B cell (primary cell): ENCODE measurements at places on chromosomes 5 and 9. TPM values are rescaled to one million over a fixed set of nuclear protein-coding genes. Genes with fewer than 3 reads are reported as not detected.

TAF11L7 gene
- total RNA-seq: not detected in 2 replicates

DNA sequence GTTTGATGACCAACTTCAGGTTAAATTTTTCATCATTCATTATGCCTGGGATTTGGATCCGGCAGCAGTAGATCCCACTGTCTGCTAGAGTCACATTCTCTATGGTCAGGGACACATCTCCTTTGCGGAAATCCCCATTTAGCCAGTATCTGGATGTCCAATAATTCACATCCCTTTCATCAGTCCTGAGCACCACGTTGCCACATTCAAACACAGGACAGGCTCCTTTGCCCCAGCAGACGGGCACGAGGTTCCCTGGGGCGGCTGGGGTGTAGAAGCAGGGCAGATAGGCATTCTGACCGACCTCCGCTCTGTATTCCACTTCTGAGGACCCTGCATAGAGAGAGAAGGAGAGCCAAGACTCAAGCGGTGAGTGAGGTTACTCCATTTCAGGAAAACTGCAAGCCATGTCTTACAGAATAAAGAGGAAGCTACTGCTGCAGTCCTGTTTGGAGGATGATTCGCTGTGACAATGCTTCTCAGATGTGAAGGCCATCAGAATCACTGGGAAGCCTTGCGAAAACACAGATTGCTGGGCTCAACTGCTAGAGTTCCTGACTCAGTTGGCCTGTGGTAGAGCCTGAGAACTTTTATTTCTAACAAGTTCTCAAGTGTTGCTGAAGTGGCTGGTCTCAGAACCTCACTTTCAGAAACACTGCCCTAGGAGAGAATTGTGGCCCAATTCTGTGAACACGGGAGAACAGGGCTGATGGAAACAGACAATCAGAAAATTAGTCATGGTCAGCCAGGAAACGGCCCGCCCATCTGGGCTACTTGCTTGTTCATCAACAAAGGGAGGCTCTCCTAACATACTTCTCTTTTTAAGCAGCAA is 2.0 kb downstream of the HAVCR2 start:
- DNase-seq: peak; percentile 10

DNA sequence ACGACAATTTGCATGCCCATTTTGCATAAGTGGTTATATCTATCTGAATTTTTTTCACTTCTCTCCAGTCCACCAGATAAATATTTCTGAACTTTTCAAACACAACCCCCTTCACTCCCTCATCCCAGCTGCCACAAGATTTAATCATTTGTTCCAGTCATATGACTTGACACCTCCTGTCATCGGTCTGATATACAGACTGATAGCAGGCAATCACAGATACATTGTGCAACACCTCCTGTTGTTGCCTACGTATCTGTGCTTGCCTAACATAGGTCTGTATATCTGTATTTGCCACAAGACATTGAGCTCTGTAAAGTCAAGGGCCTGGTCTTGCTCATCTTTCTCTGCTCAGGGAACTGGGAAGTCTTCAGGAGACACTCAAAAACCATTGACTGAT is 65.6 kb downstream of the GNA14 start:
- DNase-seq: no peak

DNA sequence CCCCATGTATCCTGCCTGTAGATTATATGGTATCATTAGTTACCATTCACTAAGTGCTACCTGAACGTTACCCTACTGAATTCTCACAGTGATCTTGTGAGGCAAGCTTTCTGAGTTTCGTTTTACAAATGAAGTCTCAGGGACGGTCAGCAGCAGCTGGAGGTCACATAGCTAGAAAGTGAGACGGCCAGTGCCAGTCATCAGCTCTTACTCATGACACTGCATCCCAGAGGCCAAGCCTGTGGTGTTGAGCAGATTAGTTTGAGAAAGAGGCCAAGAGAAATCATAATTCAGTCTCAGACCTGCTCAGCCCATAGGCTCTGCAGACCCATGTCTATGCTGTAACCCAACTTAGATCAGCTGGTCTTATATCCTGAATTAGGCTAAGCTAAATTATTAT is 95.7 kb upstream of the EGFLAM start:
- no peak for DNase-seq

- DNase-seq: no peak
These were observed 206.4 kb downstream of the AOPEP start for GRCh38 chr9:94932652-94933510.

DNA sequence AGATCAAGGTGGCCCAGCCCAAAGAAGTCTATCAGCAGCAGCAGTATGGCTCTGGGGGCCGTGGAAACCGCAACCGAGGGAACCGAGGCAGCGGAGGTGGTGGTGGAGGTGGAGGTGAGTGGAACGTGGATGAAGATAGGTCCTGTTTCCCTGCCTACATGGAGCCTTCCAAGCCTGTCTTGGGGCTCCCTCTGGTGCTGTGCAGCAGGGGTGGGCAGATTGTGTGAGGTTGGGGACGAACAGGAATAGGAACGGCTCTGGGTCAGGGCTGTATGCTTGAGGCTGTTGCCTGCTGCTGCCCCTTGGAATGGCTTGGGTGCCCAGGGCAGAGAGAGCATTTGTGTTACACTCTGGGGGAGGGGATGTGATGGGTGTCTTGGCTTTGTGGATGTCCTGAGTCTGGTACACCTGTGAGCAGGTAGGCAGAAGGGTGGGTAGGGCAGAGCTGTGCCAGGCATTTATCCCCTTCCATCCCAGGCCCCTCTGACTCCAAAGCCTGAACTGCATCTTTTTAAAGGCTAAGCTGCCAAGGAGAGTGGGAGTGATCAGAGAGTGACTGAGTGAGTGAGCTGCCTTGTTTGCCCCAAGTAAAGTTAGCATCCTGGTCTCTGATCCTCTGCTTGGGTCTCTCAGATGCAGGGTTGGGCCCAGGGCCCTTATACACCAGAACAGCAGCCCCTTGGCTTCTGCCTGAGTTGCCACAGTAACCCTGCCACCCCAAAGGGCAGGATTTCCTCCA is 5.2 kb downstream of the HNRNPAB start:
- no peak for DNase-seq

DNA sequence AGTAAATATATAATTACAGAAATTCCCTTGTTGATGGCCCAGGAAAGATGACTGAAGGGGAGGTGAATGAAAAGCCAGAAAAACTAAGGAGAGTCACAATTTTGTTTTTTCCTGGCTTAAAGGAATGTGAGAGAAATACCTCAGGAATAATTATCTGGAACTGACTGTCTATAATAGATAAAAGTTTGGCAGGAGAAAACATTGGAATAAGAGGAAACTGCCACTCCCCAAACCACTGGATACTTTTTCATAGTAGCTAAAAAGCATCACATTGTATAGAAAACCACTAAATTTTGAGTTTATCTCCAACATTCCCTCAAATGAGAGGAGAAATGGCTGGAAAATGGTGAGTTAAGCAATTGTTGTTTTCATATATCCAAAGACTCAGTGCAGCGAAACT is 326.0 kb downstream of the NPR3 start:
- no peak for DNase-seq

DNA sequence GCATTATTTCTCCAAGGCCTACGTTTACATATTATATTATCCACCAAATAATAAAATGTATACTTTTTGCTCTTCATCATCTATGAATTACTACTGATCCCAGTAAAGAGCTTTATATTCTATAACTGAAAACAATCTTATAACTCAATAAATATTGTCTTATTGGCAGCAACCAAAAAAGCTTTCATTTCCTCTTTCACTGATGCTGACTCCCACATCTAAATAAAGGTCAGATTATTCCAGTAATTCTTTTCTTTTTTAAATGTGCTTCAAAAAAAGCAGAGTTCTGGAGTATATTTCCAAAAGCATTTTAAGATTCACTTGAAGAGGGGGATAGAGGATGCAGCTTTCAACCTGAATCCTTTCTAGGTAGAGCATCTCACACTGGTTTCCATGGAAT is 75.3 kb upstream of the NR4A3 start:
- no peak for DNase-seq

ARL10 gene
- total RNA-seq: 27.9 and 33.6 TPM in 2 replicates

DNA sequence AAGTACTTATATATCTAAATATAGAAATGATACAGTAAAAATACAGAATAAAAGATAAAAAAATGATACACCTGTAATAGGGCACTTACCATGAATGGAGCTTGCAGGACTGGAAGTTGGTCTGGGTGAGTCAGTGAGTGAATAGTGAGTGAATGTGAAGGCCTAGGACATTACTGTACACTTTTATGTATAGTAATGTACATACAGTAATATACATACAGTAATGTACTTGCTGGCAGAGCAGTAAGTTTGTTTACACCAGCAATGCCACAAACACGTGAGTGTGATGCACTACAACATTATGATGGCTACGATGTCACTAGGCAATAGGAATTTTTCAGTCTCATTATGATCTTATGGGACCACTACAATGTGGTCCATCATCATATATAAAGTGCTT is 34.2 kb downstream of the SUSD1 start:
- DNase-seq: no peak

- no peak for DNase-seq
These were observed 2.9 kb upstream of the PTGER4 start for GRCh38 chr5:40676613-40677343.

DNA sequence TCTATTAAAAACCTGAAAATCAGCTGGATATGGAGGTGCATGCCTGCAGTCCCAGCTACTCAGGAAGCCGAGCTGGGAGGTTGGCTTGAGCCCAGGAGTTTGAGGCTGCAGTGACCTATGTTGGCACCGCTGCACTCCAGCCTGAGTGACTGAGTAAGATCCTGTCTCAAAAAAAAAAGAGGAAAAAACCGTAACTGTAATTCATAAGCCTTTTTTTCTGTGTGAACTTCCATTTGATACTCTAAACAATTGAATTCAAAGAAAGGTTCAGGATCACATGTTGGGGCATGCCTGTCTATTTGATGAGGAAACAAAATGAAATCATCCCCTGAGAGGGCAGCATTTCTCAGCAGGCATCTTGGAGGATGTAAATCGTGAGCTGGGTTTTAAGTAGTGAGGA is 38.8 kb downstream of the ITGA2 start:
- DNase-seq: no peak

TRPM6 gene
- not detected in 2 replicates for total RNA-seq

DNA sequence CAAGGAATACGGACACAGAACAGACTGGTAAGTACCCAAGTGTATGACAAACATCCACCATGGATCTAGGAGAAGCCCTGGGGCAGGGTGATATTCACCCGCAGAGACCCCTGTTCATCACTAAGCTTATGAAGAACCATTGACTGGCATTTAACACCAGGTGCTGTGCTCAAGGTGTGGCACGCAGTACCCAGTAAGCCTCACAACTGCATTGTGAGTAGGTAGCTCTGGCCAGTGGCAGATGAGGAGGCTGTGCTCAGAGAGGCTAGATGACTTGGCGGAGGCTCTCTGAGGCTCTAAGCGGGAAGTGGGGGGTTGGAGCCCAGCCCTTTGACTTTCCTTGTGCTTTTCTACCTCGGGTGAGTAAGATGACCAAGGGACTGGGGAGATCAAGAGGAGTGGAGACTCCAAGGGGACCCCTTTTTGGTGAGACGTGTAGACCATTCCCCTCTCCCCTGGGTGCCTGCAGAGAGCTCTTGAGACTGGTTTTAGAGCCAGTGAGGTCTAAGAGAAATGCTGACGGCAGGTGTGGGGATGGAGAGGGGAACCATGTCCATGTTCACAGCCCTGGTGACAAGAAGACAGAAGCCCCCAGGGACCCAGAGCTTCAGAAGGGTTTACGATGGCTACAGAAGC is 70.8 kb downstream of the IL6ST start:
- no peak for DNase-seq

DNA sequence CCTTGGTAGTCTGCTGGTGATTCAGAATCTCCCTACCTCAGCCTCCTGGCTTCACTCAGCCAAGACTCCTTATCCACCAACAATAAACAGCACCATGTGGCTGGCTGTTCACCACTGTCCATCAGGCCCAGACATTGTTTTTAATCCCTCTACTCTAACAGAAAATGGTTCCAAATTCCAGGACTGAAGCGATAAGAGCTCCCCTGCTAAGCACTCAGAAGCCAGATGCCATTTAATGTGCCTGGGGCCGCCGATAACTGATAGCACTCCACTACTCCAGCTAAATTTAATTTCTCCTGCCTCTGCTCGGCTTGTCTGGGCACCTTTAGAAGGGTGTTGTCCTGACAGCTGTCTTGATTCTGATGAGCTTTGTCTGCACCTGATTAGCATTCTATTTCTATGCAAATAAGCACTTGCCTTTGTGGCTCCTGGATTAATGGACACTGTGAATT is 47.1 kb downstream of the ZNF622 start:
- DNase-seq: no peak

DNA sequence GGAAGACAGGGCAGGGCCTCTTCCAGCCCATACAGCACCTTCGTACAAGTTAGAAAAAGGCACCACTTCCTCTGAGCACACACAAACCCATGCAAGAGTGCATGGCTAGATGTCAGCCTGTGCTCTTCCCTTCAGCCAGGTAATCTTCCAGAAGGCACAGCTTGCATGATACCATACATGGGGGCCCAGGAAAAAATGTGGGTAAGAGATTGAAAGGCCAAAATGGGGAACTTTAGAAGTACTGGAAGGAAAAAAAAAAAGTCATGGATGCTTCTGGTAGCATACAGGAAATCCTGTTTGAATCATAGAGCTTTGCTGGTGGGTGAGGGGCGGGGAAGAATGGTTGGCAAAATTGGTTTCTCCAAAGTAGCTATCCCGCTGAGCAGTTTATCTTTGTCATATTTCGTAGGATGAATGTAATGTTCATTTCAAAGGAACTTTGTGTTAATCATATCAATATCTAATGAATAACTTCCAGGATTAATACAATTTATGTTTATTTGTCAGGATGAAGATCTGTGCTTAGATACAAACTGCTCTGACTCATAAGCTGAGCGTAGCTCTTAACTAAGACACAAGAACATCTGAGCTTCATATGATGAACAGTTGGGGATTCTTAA is 78.2 kb upstream of the MAP3K1 start:
- DNase-seq: peak; percentile 34

DNA sequence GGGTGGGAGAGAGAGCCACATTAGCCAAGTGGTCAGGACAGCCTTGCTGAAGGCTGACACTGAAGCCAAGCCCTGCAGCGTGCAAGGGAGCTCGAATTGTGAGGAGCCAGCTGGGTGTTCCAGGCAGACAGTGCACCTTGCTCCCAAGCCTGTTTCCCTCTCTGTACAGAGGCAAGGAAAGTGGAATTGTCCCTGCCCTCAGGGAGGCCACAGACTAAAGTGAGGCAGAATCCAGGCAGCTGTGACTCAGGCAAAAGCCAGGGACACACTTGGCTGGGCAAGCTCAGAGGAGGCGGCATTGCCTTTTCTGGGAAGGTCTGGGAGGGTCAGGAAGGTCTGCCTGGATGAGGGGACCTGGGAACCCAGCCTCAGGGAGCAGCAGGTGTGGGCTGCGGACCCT is 50.2 kb upstream of the LMX1B start:
- no peak for DNase-seq

DNA sequence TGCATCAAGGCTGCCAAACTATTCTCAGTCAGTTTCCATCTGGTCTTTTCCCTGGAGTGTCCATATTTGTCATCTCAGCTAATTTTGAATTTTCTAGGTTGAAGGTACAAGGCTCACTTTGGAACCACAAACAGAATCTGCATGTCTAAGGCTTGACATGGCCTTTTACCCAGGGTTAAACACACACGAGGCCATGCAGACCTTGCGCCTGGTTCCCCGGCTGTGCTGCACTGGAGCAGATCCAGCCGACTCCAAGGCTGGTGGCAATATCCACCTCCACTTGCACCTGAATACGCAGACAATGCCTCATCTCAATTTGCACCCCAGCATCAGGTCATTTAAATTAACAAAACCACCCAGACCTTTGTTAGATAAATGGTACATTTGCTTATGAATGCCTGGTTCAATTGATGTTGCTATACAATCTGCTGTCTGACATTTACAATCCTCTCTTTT is 276.2 kb downstream of the HSPA4 start:
- no peak for DNase-seq
